ENCODE measurements at places on chromosomes 16 and 17.

DNA sequence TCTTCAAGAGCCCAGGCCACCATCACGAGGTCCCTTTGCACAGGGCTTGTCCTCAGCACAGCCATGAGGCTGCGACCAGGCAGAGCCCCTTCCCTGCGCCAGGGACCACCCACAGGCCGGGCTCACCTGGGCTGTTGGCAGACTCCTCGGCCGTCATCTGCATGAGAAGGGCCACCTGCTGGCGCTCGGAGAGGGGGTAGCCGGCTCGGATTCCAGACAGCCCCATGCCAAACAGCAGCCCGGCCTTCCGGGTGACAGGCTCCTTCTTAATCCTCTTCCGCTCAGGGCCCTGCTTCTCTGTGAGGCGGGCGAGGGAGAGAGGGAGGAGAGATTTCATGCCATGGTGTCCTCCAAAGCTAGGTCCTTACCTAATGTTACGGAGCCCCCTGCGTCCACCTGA is 73.4 kb downstream of the ZNF778 start:
- no peaks in the 10 kb centered on the region for H3K27me3 ChIP-seq
- DNase-seq = no peak
- no peak overlapping the region for H3K4me3 ChIP-seq
- peaks cover 49% of the 10 kb centered on the region for H3K36me3 ChIP-seq
- H3K4me1 ChIP-seq = peaks cover 4% of the 10 kb centered on the region
- H3K27ac ChIP-seq = no peak overlapping the region

DNA sequence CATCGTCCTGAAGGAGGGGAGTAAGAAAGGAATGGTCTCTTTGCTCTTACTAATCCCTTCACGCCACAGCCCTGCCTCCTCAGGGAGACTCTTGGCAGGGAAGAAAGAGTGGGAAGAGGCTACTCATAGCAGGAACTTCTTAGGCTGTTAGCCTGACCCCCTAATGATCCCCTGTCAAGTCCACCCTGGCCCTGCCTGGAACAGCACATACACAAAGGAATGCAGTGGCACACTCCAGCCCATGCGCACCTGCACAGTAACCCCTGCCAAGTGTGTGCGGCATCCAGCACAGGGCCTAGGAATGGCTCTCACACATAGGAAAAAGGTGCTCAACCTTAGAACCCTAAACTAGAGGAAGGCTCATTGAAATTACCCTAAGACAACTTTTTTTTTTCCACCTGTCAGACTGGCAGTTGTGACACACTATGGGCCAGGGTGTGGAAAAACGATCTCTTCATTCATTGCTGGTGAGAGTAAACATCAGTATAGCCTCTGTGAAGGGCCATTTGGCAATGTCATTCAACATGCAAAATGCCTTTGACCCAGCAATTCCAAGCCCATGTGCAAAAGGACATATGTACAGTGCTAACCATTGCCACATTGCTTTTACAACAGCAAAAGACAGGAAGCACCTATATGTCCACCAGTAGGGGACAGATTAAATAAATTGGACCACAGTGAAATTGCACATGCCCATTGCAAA is 50.1 kb downstream of the PIMREG start:
- peaks cover 20% of the 10 kb centered on the region for H3K4me1 ChIP-seq
- H3K4me3 ChIP-seq = no peak overlapping the region
- H3K27ac ChIP-seq = no peak overlapping the region
- H3K27me3 ChIP-seq = peaks cover 6% of the 10 kb centered on the region
- no peak for DNase-seq

- peaks cover 49% of the 10 kb centered on the region for H3K36me3 ChIP-seq
- H3K27me3 ChIP-seq = no peaks in the 10 kb centered on the region
- no peak for DNase-seq
- H3K27ac ChIP-seq = no peak overlapping the region
These were observed 8.9 kb downstream of the MRPL27 start for GRCh38 chr17:50364061-50364458.

DNA sequence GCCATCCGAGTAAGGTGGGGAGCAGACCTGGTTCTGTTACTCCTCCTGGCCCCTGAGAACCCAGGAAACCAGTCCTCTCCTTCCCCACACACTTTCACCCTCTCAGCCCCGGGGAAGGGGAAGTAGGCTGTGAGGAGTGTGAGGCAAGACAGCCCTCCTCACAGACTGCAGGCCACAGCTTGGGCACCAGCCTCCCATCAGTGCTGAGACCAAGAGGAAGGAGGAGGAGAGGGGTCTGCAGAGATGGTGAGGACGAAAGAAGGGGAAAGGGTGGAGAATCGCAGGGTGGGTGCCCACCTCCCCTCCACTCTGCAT is 7.0 kb downstream of the G6PC3 start:
- H3K36me3 ChIP-seq = peaks cover 64% of the 10 kb centered on the region
- no peaks in the 10 kb centered on the region for H3K27me3 ChIP-seq
- DNase-seq = no peak
- no peak overlapping the region for H3K4me3 ChIP-seq
- H3K4me1 ChIP-seq = peaks cover 6% of the 10 kb centered on the region

- DNase-seq = no peak
- H3K27me3 ChIP-seq = no peaks in the 10 kb centered on the region
- H3K4me3 ChIP-seq = no peak overlapping the region
These were observed 119.2 kb upstream of the PMFBP1 start for GRCh38 chr16:72291121-72291520.

GRCh38 chr17:14747603-14747950 is 446.7 kb downstream of the HS3ST3B1 start:
- no peak overlapping the region for H3K27ac ChIP-seq
- DNase-seq = no peak
- peaks cover 6% of the 10 kb centered on the region for H3K27me3 ChIP-seq
- no peaks in the 10 kb centered on the region for H3K4me1 ChIP-seq
- no peaks in the 10 kb centered on the region for H3K36me3 ChIP-seq
- H3K4me3 ChIP-seq = no peak overlapping the region

GRCh38 chr16:77736879-77737278 is 14.6 kb downstream of the NUDT7 start:
- no peak overlapping the region for H3K4me3 ChIP-seq
- H3K36me3 ChIP-seq = no peaks in the 10 kb centered on the region
- H3K4me1 ChIP-seq = peaks cover 26% of the 10 kb centered on the region
- no peaks in the 10 kb centered on the region for H3K27me3 ChIP-seq

GRCh38 chr17:77003699-77004098 is 135.5 kb downstream of the MGAT5B start:
- H3K27me3 ChIP-seq = peaks cover 23% of the 10 kb centered on the region
- H3K4me1 ChIP-seq = peaks cover 9% of the 10 kb centered on the region
- H3K36me3 ChIP-seq = no peaks in the 10 kb centered on the region
- no peak overlapping the region for H3K4me3 ChIP-seq
- no peak for DNase-seq

GRCh38 chr16:56351481-56351880 is 73.9 kb downstream of the AMFR start:
- no peaks in the 10 kb centered on the region for H3K36me3 ChIP-seq
- H3K27ac ChIP-seq = no peak overlapping the region
- no peak for DNase-seq
- H3K4me1 ChIP-seq = peaks cover under 1% of the 10 kb centered on the region

DNA sequence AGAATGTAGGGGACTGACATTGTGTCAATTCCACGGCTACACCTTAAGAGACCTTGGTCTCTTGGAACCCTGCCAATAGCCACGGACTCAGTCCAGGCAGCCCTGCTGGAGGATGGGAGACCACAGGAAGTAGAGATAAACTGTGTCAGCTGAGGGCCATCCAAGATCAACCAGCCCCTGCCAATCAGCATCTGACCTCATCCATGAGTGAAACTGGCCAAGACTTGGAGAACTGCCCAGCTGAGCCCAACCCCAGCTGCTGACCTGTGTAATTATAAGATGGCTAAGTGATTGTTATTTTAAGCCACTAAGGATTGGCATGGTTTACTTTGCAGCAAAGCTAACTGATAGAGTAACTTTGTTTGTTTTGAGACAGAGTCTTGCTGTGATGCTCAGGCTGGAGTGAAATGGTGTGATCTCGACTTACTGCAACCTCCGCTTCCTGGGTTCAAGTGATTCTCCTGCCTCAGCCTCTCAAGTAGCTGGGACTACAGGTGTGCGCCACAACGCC is 13.3 kb upstream of the YWHAE start:
- no peak overlapping the region for H3K27ac ChIP-seq
- H3K27me3 ChIP-seq = no peaks in the 10 kb centered on the region
- H3K4me1 ChIP-seq = no peaks in the 10 kb centered on the region
- DNase-seq = no peak
- peaks cover 2% of the 10 kb centered on the region for H3K36me3 ChIP-seq

DNA sequence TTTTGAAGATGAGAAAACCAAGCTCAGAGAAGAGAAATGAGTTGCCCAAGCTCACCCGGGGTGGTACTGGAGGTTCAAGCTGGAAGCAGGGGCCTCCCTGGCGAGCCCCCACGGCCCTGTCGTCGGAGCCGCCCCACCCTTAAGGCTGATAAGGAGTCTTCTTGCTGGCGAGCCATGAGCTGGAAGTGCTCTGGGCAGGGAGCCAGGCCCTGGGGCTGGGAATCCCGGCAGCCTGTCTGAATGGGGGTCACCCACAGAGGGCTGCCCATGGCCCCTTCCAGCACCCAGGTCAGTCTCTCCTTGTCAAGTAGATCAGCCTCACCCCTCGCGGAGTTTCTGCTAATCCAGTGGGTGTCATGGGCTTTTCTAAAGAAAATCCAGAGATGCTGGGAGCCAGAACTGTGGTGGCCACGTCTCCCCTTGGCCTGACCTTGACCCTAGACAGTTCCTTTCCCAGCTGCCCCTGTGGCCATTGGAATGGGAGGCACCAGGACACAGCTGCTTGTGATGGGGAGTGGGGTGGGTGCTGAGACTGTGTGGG is 1.2 kb upstream of the P2RX1 start:
- no peak overlapping the region for H3K4me3 ChIP-seq
- H3K27ac ChIP-seq = peak overlapping the region; percentile 96
- peaks cover 73% of the 10 kb centered on the region for H3K4me1 ChIP-seq
- no peaks in the 10 kb centered on the region for H3K27me3 ChIP-seq

DNA sequence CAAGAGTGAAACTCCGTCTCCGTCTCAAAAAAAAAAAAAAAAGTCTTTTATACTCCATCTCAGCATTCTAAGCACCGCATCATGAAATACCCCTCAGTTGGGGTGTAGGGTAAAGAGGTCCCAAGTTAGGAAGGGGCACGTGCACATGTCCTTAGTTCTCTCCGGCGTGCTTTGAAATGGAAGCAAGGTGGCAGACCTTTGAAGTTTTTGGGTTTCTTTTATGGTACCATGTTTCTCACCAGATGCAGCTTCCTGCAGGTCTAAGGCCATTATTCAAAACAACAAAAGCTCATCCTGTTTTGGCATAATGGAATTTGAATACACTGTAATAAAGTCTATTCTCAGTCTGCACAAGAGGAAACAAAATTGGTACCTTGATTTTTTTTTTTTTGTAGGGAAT is 9.6 kb downstream of the EMC8 start:
- no peak overlapping the region for H3K4me3 ChIP-seq
- H3K36me3 ChIP-seq = peaks cover 77% of the 10 kb centered on the region
- H3K4me1 ChIP-seq = peaks cover 15% of the 10 kb centered on the region
- no peak for DNase-seq
- H3K27ac ChIP-seq = no peak overlapping the region

GRCh38 chr17:74850914-74851313 is 8.8 kb downstream of the GRIN2C start:
- peaks cover 7% of the 10 kb centered on the region for H3K4me1 ChIP-seq
- H3K27me3 ChIP-seq = peaks cover 51% of the 10 kb centered on the region
- no peak for DNase-seq
- no peak overlapping the region for H3K27ac ChIP-seq

GRCh38 chr16:87556941-87557459 is 45.3 kb upstream of the JPH3 start:
- peaks cover 10% of the 10 kb centered on the region for H3K27me3 ChIP-seq
- H3K4me3 ChIP-seq = no peak overlapping the region
- no peak overlapping the region for H3K27ac ChIP-seq
- no peaks in the 10 kb centered on the region for H3K36me3 ChIP-seq
- no peaks in the 10 kb centered on the region for H3K4me1 ChIP-seq
- no peak for DNase-seq

GRCh38 chr17:2050300-2051060 is 4.4 kb upstream of the HIC1 start:
- peaks cover 33% of the 10 kb centered on the region for H3K4me1 ChIP-seq
- no peaks in the 10 kb centered on the region for H3K36me3 ChIP-seq
- no peak overlapping the region for H3K4me3 ChIP-seq
- no peak overlapping the region for H3K27ac ChIP-seq

DNA sequence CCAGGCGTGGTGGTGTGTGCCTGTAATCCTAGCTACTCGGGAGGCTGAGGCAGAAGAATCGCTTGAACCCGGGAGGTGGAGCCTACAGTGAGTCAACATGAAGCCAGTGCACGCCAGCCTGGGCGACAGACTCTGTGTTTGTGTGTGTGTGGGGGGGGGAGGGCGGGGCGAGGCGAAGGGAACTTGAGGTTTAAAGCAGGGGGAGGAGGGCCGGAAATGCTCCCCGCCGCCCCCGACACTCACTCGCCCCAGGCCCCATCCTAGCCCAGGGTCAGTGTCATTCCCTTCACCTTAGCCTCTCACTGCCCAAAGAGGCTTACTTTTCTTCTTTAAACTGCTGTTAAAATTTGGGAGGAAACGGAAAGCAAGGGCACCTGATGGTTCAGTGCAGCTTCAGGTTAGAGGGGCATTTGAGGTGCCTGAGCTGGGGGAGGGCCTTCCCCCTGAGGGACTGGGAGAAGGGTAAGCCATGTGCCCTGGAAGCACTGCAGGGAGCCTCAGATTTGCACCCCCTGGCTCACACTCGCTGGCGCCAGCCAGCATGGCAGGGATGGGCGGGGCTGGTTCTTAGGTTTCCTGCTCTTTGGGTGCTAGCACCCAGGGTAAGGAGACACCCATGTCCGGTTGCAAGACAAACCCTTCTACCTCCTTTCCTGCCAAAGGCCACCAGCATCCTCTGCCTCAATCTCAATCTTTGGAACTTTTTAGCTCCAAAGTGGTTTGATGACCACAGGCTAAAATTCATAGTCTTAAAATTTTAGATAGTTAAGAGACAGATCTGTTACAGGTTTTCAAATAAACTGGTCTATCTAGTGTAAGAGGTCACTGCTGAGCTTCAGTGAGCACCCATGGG is 2.2 kb upstream of the LIMD2 start:
- peak overlapping the region; percentile 95 for H3K27ac ChIP-seq
- peaks cover 71% of the 10 kb centered on the region for H3K4me1 ChIP-seq
- H3K36me3 ChIP-seq = peaks cover 48% of the 10 kb centered on the region
- no peaks in the 10 kb centered on the region for H3K27me3 ChIP-seq
- DNase-seq = peak; percentile 41

DNA sequence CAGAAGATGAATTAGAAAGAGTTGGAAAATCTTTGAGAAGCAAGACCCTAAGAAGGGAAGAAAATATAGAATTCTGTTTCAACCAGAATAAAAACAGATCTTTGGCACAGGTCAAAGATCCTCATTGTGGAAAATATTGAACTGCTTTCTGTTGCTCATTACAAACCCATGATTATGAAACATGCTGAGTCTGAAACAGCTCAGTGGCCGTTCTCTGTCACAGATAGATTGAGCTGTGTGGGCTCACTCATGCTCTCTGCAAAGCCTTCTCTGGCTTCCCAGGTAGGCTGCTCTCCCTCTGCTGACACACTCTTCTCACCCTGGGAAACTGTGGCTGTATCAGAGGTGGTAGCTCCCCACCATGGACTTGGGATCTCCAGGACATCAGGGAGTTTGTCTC is 3.4 kb upstream of the KRT38 start:
- H3K27me3 ChIP-seq = peaks cover 27% of the 10 kb centered on the region
- no peaks in the 10 kb centered on the region for H3K4me1 ChIP-seq
- no peaks in the 10 kb centered on the region for H3K36me3 ChIP-seq
- H3K27ac ChIP-seq = no peak overlapping the region

GRCh38 chr16:14629612-14629918 is 495 bp downstream of the PARN start:
- peak overlapping the region; percentile 92 for H3K4me3 ChIP-seq
- peak overlapping the region; percentile 96 for H3K27ac ChIP-seq
- no peaks in the 10 kb centered on the region for H3K27me3 ChIP-seq

- no peaks in the 10 kb centered on the region for H3K36me3 ChIP-seq
- no peak overlapping the region for H3K27ac ChIP-seq
- no peaks in the 10 kb centered on the region for H3K27me3 ChIP-seq
- no peak for DNase-seq
These were observed 18.7 kb downstream of the CES4A start for GRCh38 chr16:67006930-67007658.

All from activated B cell treated with CpG ODN at 0.5 μM for 24 hours (primary cell).